ENCODE measurements at places on chromosomes 5 and 9.
A peak's percentile ranks its signal among the peaks of the same experiment; 100 is the strongest.

GRCh38 chr5:177453852-177454396, 7.3 kb downstream of the PRR7 start:
- DNase-seq = no peak

- DNase-seq = no peak
Observed at GRCh38 chr9:93287593-93287992, 103.7 kb downstream of the WNK2 start.

DNA sequence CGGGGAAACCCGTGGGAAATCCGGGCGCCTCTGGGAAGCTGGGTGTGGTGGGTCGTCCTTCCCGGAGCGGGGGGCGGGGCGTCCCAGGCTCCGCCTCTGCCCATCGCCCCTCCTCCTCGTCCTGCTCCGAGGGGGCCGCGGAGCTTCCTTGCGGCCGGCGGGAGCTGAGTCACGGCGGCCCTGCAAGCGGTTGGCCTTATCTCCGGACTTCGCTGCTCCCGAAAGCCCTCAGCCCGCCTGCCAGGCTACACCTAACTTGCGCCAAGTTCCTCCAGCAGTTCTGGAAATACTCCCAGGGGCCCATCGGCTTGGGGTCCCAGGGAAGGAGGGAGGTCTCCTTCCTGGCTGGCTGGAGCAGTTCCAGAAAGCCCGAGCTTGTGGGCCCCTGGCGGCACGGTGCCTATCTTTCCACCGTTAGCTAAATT, 54.1 kb upstream of the CDKN2AIPNL start:
- DNase-seq = peak; percentile 94

DNA sequence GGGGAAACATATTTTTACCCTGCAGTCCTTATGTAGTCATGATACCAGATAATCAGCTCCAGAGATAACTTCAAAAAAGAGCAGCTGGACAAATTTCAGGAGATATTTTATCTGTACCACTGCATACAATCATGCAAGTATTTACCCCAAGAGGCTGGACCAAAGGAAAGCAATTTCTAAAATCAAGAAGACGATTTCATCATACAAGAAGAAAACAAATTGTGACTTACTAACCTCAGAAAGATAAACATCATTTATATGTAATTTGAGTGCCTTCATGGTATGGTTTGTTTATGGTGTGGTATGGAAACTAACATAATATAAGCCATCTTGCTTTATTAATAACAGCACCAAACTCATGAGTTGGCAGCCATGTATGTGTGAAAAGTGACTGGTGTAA, 603.6 kb downstream of the PSAT1 start:
- no peak for DNase-seq

DNA sequence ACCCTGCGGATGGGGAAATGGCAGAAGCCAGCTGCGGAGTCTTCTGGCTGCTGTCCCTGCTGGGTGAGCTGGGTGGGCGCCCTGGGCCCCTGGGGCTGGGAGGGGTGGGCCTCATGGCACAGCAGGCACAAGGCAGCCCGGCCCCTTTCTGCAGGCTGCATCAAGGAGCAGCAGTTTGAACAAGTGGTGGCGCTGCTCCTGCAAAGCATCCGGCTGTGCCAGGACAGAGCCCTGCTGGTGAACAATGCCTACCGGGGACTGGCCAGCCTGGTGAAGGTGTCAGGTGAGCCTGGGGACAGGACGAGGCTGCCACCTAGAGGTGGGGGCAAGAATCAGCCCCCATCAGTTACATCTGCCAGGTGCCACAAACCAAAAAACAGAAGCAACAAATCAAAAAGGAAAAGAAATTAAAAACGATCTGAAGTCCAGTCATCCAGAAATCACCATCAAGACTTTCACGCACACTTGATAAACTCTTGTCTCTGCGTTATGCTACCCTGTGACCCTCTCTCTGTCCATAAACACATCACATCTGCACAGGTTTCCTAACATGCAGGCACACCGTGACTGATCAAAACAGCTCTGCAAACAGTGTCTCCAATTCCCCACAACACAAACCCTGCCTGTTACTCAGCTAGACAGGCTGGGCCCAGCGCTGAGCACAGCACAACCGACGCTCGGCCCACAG, 13.9 kb downstream of the REXO4 start:
- peak; percentile 82 for DNase-seq

GRCh38 chr5:140575309-140575708, 10.7 kb downstream of the SLC35A4 start:
- peak; percentile 87 for DNase-seq

- no peak for DNase-seq
Observed at GRCh38 chr5:177482359-177482795, 8.9 kb upstream of the DBN1 start.

DNA sequence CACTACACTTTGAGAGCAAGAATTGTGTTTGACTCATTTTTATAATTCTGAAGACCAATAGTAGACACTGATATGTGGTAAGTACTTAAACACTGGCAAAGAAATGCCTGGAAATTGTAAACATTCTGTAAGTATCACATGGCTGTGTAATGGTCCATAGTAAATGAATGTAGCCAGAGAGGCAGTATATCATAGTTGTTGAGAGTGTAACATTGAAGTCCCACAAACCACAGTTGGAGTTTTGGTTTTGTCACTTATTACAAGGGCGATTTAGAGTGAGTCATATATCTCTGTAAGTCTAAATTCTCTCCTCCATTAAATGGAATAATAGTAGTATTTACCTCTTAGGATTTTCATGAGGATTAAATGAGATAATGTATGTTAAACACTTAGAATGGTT, 181.1 kb upstream of the MEF2C start:
- no peak for DNase-seq

- DNase-seq = no peak
Observed at GRCh38 chr9:126852086-126852688, 8.3 kb upstream of the ZBTB34 start.

- no peak for DNase-seq
Observed at GRCh38 chr9:29793970-29794369, 2220.7 kb upstream of the C9orf72 start.

DNA sequence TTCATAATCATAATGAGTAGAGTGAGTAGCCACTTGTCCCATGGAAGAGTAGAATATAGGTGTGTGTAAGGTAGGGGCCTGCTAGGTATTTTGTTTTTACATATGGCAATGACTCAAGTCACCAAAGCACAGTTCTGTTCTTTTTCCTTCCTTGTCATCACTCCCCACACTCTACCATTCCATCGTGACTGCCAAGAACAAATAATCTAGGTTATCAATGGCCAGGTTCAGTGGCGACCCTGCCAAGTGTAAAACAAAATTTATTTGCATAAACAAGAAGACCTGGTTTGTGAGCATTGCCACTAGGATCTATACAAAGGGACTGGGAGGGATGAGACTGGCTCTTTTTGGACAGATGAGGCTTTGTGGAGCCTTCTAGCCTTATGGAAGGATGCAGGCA, 55.2 kb upstream of the RANBP3L start:
- DNase-seq = no peak

- no peak for DNase-seq
Observed at GRCh38 chr5:38672059-38672788, 115.8 kb upstream of the LIFR start.

DNA sequence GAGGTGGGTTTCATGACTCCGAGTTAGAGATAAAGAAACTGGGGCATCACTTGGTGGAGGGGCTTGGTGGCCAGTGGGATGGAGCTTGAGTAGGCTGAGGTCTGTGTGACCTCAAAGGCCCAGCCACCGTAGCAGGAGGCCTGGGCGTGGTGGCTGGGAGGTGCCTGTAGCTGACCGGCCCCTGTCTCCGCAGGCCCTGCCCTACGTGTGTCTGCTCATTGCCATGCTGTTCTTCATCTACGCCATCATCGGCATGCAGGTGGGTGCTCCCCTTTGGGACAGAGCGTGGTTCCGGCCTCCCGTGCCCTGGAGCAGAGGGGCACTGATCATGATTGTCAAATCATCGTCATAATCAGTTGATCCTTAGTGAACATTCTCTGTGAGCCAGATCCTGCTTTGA, 196.2 kb downstream of the CACNA1B start:
- peak; percentile 36 for DNase-seq

- peak; percentile 42 for DNase-seq
Observed at GRCh38 chr9:131323629-131324028, 34.1 kb downstream of the PLPP7 start.

- no peak for DNase-seq
Observed at GRCh38 chr9:38680837-38681445, 39.0 kb downstream of the FAM240B start.

DNA sequence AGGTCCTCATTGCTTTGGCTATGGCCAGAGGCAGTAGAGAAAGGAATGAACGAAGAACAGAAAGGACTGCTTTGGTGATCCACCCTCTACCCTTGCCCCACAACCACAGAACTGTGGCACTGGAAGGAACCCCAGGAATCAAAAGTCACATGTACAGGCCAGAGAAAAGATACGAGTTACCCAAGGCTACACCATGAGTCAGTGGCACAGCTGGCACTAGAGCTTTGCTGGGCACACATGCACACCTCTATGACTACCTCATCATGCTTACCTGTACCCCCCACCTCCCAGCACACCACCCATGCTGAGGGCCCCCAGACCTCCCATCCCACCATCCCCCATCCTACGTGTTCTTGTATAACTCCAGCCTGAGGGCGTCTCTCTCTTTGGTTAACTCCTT, 13.1 kb downstream of the GOLGA2 start:
- DNase-seq = no peak

DNA sequence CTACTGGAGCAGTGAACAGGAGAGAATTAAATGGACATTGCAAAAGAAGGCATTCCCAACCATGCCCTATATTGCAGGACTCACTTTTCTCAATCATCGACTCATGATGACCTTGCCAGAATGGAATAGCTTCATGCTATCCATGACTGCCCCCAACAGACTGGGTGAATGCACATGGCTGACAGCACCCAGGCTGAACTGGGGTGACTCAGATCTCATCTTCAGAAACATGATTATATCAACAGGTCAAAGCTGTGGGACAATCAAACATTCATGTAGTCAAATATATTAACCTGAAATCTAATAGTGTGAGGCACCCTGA, 34.7 kb upstream of the MIER3 start:
- DNase-seq = no peak

DNA sequence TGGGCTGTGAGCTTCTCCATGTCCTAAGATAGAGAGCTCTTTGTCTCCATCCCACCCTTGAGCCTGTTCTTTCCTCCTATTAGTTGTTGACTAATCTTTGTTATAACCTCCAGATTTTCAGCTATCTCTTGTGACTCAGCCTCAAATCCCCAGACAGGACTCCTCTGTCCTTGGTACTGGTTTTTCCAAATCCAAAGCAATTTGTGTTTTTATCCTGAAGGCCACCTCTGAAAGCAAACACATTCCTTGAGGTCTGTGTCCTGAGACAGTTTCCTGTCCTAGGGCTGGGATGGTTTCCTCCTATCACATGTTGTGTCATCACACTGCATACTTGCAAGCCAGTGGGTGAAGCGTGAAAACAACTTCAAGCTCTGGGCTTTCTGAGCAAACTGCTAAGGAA, 8.5 kb downstream of the TNC start:
- no peak for DNase-seq
